ENCODE measurements at places on chromosomes 4 and X.

- no peak for DNase-seq
These were observed 36.3 kb downstream of the RTL5 start for GRCh38 chrX:72095370-72095769.

GRCh38 chrX:103503163-103503852 is 16.0 kb downstream of the RAB40A start:
- DNase-seq, result no peak

DNA sequence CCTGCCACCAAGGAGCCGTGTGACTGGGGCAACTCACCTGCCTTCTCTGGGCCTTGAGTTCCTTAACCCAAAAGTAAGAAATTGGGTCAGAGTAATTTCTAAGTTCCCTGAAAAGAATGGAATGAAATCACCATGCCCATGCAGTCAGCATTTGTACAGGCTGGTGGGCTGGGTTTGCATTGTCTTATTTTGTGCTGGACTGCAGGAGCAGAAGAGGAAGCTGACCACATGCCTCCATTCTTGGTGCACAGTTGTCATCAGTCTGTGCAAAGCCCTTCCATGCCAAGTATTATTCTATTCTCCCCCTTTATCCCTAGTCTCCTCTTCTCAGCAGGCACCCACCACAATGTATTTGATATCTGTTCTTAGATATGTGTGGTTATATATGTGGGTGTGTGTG is 56.3 kb downstream of the FHDC1 start:
- DNase-seq, result no peak

DNA sequence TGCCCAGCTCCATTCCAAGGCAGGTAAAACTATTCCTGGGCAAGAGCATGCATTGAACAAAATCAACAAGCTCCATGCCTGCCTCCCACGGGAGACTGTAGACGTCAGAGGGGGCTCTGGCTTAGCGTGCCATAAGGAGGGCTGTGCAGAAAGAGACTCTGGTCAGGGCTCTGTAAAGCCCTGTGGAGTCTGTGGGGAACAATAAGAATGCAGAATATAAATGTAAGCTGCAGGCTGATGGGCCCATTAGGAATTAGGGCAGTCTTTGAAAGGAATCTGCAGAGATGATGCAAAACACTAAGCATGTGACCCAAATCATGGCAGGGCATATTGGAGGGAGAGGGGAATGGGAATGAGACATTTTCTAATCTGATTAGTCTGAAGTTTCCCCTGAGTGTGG is 170.3 kb downstream of the EFHC2 start:
- no peak for DNase-seq

GRCh38 chr4:122341886-122342285 is 36.9 kb upstream of the ADAD1 start:
- no peak for DNase-seq

DNA sequence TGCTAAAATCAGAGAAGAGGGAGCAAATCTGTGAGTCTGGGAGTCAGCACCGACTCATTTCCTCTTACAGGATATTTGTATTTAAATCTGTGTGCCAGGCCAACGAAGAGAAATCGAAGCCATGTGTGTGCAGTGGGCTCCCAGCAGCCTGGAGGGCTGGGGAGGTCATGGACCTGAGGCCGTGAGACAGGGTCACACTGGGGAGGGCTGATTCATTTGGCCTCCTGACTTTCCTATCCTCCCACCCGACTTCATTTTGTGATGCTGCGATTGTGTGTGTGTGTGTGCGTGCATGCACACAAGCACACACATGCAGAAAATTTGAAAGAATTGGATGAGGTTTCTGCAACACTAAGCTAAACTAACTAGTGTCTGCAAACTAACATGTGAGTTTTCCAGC is 48.7 kb upstream of the STX18 start:
- DNase-seq, result no peak

GRCh38 chr4:184395971-184396391 is 78.4 kb downstream of the IRF2 start:
- DNase-seq, result no peak

DNA sequence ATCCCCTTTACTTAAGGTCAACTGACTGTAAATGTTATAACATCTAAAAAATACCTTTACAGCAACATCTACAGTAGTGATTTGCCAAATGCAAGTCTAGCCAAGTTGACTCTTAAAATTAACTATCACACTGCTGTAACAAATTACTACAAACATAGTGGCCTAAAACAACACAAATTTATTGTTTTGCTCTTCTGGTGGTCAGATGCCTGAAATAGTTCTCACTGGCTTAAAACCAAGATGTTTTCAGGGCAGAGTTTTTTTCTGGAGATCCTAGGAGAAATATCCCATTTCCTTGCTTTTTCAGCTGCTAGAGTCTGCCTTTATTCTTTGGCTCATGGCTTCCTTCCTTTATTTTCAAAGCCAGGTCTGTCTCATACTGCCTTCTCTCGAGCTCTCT is 120.5 kb downstream of the ADGRL3 start:
- DNase-seq, result no peak

DNA sequence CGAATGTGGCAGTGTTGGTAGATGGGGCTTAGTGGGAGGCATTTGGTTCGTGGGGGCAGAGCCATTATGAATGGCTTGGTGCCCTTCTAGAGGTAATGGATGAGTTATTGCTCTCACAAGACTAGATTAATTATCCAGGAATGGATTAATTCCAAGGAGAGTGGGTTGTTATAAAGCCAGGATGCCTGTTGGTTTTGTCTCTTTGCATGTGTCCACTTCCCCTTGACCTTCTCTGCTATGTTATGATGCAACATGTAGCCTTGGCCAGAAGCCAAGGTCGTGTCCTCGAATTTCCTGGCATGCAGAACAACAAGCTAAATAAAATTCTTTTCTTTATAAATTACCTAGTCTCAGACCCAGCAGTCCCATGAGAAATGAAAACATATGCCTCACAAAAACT is 111.2 kb upstream of the PLS3 start:
- no peak for DNase-seq

- DNase-seq, result no peak
These were observed 22.6 kb downstream of the RELL1 start for GRCh38 chr4:37663552-37663951.

GRCh38 chrX:38929966-38930421 is 128.7 kb downstream of the MID1IP1 start:
- no peak for DNase-seq

DNA sequence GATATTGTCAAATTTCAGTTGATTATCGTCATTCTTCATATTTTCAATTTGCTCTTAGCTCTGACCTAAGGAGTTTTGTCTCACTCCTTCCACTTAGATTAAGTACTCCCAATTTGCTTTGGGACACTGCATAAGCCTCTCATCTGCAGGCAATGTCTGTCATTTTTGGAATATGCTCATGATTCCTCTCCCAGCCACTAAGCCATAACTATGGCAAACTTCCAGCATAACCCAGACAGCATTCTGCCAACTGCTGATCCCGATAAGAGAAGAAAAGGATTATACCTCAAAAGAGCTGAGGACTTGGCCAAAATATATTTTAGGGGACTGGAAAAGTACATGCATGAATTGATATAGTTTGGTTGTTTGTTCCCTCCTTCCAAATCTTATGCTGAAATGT is 444.4 kb downstream of the GABRG1 start:
- DNase-seq, result no peak

DNA sequence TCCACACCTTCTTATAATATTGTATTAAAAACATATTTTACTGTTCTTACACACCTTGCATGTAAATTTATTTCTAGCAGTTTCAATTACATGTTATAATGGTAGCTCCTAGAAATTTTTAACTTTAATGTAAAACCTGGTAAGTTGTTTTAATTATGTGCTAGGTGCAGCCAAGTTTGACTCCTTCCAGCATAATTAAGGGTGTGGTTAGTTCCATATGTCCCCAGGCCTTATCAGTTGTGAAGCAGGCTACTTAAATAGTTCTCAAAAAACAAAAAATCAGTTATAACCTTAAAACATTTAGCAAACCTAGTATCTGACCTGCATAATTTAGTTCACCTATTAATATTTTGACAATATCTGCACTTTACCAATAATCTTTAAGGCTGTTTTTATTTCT is 26.9 kb upstream of the PASD1 start:
- DNase-seq, result no peak

DNA sequence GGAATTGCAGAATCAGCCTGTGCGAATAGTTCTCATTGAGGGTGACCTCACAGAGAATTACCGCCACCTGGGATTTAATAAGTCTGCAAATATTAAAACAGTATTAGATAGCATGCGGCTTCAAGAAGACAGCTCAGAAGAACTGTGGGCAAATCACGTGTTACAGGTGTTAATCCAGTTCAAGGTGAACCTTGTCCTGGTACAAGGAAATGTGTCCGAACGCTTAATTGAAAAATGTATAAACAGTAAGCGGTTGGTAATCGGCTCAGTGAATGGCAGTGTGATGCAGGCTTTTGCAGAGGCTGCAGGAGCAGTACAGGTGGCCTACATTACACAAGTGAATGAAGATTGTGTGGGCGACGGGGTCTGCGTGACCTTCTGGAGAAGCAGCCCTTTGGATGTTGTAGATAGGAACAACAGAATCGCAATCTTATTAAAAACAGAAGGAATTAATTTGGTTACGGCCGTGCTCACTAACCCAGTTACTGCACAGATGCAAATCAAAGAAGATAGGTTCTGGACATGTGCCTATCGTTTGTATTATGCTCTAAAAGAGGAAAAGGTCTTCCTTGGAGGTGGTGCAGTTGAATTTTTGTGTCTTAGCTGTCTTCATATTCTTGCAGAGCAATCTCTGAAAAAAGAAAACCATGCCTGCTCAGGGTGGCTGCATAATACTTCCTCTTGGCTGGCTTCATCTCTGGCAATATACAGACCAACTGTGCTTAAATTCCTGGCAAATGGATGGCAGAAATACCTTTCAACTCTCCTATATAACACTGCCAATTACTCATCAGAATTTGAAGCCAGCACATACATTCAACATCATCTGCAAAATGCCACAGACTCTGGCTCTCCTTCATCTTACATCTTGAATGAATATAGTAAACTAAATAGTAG is 10.7 kb downstream of the BBS12 start:
- DNase-seq, result no peak

GRCh38 chrX:40205471-40205870 is 107.7 kb upstream of the BCOR start:
- DNase-seq, result peak; percentile 26

DNA sequence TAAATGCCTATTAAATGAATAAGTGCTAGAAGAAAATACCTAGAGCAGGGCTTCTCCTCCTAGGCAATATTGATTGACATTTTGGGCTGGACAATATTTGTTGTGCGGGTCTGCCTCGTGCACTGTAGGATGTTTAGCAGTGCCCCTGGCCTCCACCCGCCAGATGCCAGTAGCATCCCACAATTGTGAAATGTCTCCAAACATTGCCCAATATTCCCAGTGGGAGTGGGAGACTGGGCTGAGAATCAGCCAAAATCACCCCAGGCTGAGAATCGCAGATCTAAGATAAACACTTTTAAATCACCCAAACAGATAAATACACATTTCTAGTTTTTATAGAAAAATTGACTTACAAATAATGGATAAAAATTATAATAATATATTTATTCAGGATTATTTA is 916.2 kb upstream of the LCORL start:
- no peak for DNase-seq

DNA sequence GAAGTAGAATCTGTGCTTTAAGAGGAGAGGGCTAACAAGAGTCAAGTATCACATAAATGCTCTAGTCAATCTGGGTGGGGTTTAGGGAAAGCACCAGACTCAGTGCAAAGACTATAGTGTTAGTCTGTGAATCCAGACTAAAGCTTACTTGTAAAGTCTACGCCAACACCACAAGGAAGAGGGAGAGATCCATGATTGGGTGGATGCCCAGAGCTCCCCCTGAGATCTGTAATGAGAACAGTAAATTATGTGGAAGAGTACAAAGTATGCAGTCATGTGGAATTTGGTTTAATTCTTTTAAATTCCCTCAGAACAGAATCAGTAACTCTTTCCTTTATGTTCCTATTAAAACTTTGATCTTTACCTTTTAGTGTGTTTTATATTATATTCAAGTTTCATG is 354.7 kb upstream of the SPANXN4 start:
- DNase-seq, result no peak

GRCh38 chrX:133412665-133413064 is 2.6 kb downstream of the GPC4 start:
- no peak for DNase-seq

- no peak for DNase-seq
These were observed 27.5 kb upstream of the IQSEC2 start for GRCh38 chrX:53308836-53309235.

Measured in mucosa of descending colon (tissue), 3 donors.